ENCODE measurements at places on chromosomes 11 and 22. TPM values are rescaled to one million over a fixed set of nuclear protein-coding genes. Genes with fewer than 3 reads are reported as not detected.
A peak's percentile ranks its signal among the peaks of the same experiment; 100 is the strongest.

The MAJIN gene
- not detected for total RNA-seq

The THY1 gene
- total RNA-seq: 515 TPM

The APOBEC3A gene
- not detected for total RNA-seq

The MIOX gene
- total RNA-seq: 0.16 TPM

The PGGHG gene
- total RNA-seq: 45.4 TPM

The POU2AF3 gene
- 5.2 TPM for total RNA-seq

The PCNX3 gene
- 41.2 TPM for total RNA-seq

GRCh38 chr22:33386270-33386669, 328.1 kb upstream of the SYN3 start:
- DNase-seq: no peak

DNA sequence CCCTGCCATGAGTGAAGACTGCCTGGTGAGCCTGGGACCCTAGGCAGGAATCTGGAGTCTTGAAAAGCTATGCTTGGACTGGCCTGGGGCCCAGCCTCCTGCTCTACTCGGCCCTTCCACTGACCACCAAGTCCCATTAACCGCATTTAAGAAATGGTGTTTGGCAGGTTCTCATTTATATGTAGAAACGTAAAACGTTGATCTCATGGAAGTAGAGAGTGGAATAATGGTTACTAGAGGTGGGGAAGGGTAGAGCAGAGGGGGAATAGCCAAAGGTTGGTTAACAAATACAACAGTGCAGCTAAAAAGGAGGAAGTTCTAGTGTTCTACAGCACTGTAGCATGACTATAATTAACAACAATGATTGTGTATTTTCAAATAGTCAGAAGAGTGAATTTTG, 72.9 kb upstream of the EED start:
- DNase-seq: no peak

GRCh38 chr11:8239040-8239439, 24.6 kb downstream of the LMO1 start:
- no peak for DNase-seq

- DNase-seq: no peak
Measured at GRCh38 chr22:46855681-46856080, 93.2 kb downstream of the TBC1D22A start.

DNA sequence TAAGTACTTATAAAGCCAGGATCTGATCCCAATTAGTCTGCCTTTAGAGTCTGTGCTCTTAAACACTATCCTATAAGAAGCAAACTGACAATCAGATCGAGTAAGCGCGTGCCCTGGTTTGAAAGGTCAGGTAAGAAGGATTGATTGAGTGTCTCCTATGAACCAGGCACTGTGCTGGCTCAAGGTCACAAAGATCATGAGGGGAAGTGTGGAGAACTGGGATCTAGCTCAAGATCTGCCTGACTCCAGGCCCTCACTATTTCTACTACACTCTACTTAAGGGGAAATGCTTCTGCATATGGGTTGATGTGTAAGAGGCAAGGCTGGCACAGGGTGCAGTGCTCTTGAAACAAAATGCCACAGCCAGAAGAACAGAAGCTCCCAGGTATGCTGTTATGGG, 77.0 kb downstream of the ME3 start:
- DNase-seq: no peak

DNA sequence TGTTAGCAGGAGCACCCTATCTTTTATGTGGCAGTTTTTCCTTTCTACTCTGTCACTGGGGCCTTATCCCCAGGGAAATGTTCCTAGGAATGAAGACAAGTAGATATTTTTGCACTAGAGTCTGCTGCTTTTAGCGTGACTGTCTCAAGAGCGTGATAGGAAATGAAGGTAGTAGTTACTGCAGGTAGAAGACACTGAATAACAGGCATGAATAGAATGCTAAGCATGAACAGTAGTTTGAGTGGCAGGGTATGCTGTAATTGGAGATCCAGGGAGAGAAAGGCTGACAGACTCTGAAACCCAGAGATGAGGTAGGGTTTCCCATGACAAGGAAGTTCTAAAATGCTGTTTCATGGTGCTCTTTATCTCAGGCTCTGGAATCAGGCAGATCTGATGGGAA, 475.1 kb downstream of the NELL1 start:
- peak; percentile 6 for DNase-seq

DNA sequence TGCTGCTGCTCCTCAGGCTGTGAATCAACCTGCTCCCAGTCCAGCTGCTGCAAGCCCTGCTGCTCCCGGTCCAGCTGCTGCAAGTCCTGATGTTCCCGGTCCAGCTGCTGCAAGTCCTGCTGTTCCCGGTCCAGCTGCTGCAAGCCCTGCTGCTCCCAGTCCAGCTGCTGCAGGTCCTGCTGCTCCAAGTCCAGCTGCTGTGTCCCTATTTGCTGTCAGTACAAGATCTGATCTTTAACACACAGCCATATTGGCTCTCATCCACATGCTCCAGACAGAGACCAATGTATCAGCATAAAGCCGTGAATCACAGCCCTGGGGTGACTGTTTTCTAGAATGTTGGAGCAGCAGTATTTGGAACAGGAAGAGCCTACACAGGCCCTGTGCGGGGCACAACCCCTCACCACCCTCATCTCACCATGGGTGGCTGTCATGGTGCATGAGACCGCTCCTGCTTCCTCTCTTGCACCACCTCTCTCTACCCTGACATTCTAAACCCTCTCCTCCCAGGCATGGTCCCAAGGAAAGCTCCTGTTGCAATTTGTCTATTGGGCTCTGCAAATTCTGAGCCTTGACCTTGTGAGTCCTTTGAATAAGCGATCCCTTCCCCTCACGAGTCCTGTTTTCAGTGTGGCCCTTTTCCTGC, 3.5 kb downstream of the KRTAP5-10 start:
- DNase-seq: no peak

DNA sequence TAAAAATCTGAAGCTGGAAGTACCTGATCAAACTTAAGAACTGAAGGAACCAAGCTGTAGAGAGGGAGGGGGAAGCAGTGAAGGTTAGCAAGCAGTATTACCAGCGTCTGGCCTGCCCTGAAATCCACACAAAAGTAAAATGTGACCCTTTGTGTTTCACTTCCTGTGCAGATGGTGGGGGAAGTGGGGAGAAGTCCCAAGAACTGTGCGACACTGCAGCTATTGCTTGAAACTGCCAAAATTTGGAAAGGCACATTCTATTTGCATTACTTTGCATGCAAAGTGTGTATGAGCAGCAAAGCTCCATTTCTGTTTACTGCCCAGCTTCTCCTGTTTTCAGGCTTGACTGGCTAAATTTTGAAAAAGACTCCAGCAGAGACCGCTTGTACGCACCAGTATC, 72.1 kb upstream of the BMAL1 start:
- no peak for DNase-seq

- no peak for DNase-seq
Measured at GRCh38 chr11:116582571-116582970, 190.2 kb downstream of the BUD13 start.

DNA sequence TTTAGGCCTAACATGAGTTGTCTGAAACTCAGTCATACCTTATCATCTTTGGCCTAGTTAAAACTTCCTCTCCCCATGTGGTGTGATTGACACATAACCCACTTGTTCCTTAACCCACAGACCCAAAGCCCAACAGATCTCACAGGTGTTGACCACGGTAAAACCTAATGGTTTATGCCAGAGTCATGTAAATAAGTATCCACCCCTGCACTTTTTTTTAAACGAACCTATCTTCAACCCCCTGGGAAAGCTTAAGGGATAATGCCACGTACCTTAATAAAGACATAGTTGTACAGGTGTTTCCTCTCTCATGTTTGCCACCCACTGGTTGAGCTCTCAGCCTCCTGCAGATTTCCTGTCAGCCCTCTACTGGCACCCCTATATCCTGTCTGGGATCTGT, 709.3 kb upstream of the CCDC179 start:
- DNase-seq: no peak

DNA sequence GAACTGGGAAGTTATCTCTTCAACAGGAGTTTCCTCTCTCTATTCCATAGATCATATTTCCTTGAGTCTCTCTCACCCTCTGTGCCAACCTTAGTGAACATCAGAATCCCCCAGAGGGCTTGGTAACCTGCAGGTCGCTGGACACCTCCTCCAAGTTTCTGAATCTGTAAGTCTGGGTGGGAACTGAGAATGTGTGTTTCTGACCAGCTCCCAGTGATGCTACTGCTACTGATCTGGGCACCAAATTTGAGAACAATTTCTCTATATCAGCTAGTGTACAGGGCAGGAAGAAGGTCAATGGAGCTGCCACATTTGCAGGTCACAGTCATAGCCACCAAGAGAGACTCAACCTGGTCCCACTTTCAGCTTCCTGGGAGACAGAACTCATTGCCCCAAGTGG, 62.9 kb downstream of the RCN1 start:
- no peak for DNase-seq

DNA sequence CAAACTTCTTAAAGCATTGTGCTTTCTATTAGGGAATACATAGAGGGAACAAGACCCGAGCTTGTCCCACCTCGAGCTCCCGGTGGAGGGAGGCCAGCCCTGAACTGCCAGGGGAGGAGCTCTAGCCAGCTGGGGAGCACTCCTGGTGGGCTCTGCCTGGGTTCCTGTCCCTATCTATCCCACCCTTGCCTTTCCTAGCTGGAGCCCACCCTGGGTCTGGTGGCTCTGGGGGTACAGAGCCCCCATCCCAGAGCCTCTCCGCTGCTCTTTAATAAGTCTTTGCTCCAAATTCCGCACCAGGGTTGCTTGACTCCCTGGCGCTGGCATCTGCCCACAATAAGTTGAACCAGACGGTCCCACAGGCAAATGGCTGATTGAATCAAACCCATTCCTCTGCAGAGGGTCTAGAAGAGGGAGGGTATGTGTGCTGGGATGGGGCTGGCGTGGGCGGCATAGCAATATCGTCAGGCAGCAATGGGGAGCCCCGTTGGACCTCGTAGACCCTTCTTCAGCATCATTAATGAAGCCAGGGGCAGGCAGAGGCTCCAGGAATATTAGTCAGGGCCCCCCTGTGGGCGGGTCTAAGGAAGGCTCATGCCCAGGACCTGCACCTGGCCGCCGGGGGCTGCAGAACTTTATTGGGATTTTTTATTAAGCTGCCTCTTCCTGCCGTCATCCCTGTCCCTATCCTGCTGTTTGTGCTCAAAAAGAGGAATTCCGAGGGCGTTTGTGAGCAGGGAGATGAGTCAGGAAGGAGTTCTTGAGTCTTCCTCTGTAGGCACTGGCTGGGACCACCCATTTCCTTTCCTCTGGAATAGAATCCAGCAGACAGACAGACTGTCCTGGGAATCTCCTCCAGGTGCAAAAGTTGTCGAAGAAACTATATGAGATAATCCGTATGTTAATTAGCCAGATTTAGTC, 38.5 kb upstream of the RIC3 start:
- no peak for DNase-seq

- no peak for DNase-seq
Measured at GRCh38 chr11:133570376-133570775, 38.1 kb upstream of the OPCML start.

GRCh38 chr11:107819361-107820014, 39.1 kb downstream of the SLC35F2 start:
- no peak for DNase-seq

- no peak for DNase-seq
Measured at GRCh38 chr22:17944256-17944655, 80.1 kb downstream of the MICAL3 start.

DNA sequence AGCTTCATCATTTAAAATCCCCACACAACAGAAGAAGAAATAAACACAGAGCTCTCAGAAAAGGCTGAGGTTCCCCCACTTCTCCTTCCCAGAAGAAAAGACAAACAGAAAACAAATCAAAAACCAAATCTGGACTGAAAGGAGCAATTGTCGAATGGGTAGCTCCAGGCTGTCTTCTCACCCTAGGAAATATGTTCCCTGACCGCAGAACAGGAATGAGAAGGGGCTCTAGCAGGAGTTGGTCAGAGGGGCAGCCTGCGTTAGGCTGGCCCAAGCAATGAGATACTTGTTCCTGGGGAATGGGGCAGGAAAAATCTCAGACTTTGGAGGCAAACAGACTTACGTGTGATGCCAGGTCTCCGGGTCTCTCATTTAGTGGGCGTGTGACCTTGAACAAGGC, 562.6 kb upstream of the CADM1 start:
- DNase-seq: no peak
